ENCODE measurements at places on chromosomes 5 and 9.

DNA sequence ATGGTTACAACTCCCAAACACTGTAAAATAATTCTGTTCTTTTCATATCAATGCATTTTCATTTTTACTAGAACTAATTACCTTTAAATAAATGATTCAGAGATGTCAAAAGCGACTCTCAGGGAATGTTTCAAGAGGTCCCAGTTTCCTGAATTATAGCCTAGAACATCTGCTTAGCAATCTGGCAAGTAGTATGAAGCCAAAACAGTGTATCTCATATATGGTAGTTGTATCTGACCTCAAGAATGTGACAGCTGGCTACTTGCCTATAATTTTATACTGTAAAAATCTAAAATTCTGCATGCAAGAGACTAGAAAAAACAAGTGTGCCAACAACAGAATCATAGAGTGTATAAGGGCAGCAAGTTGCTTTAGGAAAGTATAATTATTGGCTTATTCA, 187.7 kb upstream of the POU5F2 start:
- DNase-seq: no peak

DNA sequence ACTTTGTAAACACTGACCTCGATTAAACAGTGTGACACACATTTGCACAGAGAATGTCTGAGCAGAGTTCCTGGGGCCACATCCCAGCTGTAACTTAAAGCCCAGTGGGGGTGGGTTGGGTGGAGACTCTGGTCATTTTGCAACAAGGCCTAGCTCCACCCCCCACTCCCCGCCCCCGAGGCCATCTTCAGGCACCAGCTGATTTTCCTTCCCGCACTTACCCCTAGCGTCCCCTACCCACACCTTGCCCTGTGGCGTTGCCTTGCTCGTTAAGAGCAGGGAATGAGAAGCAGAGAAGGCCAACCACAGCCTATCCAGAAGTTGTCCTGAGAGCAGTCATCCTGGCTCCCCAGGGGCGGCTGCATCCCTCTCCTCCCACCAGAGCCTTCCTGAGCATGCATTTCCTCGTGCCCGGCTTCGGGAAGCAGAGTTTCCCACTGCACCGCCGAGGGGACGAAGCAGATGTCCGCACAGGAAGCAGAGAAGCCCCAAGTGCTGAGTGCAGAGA, 101.7 kb upstream of the SARDH start:
- no peak for DNase-seq

DNA sequence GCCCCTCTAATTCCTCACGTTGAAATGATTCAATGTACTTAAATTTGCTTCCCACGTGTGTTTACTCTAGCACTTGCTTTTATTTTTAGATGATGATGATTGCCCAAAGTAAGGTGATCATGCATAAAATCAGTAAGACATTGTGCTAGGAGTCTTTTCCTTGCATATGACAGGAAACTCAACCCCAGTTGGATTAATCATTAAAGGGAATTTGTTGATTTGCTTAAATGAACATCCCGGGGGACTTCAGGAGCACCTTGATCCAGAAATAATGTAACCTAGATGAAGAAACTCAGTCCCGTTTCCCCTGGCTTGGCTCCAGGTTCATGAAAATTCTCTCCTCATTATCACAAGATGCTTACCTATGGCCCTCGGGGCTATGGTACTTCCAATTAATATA, 106.1 kb upstream of the STC2 start:
- no peak for DNase-seq

GRCh38 chr5:40770764-40771163, 15.0 kb upstream of the TTC33 start:
- no peak for DNase-seq

DNA sequence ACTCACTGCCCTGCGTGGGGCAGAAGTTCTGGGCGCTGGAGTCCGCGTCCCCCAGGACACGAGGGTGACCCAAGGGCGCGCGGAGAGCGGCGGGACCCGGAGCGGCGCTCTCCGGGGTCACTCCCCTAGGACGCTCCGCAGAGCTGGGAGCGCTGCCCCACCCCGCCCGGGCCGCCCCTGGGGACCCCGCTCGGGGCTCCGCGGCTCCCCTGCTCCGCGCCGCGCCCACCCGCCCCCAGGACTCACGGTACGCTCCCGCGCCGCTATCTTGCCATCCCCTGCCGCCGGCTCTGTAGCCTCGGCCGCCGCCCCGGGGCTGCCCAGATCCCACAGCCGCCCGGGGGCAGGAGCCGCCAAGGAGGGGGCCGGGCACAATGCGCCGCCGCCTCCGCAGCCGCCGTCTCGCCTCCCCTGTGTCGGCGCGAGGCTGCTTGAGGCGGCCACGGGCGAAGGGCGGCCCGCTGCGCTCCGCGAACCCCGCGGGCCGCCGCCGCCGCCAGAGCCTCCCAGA, 303 bp downstream of the LIFR start:
- no peak for DNase-seq

GRCh38 chr9:136587145-136587943, 41.5 kb upstream of the NOTCH1 start:
- DNase-seq: no peak

DNA sequence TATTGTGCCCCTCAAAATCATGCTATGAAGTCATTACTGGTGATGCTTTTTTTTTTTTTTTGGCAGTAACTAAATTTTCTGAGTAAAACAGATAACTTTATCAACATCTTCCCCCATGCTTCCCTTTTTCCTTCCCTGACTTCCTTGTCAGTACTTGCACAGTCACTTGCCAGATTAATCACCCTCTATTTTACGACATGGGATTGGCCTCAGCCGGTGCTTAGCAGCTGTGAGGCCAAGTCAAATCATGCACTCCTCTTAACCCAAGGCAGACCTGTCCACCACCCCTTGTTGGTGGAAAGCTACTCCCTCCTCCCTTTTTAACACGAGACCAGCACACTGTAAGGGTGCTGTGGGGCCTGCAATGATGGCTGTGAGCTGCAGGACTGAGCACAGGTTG, 118.0 kb upstream of the OTULINL start:
- no peak for DNase-seq

DNA sequence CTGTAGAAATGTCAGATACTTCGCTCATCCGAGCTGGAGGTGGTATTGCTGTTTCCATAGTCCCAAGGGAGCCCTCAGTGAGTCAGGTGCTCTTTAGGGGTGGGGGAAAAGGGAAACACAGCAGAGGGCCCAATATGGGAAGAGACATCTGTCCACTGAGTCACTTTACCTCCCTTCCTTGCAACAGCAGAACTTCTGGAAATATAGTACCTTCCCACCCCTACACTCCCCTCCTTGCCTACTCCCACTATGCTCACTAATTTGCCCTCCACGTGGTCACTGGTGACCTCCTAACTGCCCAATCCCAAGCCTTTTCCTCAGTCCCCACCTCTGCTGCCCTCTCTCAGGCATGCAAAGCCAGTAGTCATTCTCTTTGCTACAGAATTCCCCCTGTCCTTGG, 1.9 kb downstream of the HK3 start:
- no peak for DNase-seq

DNA sequence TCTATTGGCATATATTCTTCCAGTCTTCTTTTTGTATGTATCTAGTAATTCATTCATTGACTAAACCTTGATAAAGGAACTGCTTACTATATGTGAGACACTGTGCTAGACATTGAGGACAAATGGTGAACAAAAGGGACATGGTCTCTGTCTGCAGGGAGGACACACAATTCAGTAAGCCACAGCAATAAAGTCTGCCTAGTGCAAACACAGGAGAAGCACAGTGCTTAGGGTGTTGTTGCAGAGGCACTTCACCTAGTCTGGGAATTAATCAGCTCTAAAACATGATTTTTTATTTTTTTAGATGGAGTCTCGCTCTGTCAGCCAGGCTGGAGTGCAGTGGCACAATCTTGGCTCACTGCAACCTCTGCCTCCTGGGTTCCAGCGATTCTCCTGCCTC, 6.4 kb upstream of the CCL28 start:
- DNase-seq: no peak

GRCh38 chr5:15499528-15500324, at the start of gene FBXL7:
TSS of gene FBXL7 (plus strand) at chr5:15500180.
- peak; percentile 38 for DNase-seq

DNA sequence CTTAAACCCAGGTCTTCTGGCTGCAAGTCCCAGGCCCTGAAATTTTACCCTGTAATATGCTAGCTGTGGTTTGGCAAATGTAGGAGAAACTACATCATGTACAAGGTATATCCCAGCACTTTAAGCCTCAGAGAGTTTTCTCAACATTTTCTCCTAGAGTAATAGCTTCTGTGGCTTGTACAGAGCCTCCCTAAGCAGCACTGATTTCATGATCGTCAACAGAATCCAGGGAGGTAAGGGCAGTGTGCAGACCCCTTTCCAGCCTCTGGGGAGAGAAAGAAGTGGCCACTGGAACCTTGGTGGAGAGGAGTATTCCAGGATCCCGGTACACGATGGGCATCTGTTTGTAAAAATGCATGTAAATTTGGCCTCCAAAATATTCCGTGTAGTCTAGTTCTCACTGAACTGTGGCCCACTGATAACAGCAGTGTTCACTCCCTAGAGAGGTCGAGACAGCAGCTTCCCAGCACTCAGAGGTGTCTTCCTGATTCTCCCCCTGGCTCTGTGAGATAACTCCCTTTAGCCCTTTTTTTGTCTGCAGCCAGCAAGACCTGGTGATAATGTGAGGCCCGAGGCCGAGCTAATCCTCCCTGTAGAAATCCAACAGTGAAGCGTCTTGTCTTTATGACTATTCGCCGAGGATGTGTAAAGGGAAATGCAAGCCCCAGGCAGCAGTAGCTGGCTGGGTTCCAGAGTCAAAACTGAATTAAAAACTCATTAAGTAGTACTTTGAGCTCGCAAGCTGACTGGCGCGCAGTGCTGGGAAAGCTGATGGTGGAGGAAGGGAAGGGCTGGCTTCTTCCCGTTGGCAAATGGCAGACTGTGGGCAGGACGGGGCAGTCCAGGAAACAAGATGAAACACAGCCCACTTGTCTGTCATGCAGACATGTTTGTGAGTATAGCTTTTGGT, 59.0 kb downstream of the MAP1B start:
- peak; percentile 71 for DNase-seq

DNA sequence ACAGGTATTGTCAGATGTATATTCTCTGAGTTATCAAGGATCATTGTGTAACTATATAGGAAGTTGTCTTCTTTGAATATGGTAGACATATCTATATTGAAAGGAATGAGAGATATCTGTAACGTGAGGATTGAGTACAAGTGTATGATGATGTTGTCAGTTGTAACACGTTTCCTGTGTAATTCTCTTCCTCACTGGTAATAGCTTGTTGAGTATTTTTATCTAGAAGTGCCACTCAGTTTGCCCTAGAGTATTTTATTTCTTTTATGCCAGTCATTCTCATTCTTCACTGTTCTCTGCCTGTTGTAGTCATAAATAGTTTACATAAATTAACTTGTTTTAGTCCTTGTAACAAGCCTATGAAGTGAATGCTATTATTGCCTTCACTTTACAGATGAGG, 172.1 kb downstream of the BAAT start:
- DNase-seq: no peak

DNA sequence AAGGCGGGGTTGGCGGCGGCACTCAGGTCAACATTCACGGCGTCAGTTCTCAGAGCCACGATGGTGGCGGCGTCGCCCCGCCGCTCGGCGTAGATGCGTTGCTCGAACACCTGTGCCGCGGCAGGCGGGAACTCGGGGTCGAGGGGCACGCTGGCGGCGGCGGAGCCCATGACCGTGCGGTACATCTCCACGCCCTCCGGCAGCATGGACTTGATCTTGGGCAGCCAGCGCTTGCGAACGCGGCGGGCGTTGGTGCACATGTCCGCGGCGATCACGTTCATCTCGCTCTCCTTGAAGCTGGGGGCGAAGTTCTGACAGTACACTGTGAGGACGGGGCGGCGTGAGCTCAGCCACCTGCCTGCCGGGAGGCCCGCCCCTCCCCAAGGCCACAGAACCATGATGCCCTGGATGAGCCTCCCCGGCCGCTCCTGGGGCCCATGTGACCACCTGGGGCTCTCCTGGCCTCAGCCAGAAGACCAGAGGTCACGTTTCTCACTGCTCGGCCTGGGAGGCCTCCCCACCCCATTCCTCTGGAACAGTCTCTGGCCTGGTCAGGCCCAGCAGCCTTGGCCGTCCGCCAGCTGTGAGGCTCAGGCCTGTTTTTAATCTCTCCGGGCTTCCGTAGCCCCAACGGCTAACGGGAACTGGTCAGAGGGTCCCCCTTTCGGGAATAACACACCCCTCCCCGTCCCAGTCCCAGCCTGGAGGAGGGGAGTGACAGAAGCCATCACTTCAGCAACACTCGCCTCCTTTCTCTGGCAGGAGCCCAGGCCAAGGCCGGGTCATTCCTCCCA, 50.7 kb upstream of the UBAC1 start:
- DNase-seq: no peak

DNA sequence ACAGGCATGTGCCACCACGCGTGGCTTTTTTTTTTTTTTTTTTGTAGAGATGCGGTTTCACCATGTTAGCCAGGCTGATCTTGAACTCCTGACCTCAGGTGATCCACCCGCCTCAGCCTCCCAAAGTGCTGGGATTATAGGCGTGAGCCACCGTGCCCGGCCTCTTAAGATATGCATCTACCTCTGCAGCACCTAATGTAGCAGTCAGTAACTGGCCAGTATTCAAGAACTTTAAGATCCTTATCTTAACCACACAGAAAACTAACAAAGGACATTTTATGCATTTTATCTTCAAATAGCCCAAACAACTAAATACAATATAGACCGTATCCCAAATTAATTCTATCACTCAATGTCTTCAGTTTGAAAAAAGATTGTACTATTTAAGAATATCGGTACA, 618.7 kb downstream of the TLE1 start:
- DNase-seq: no peak

GRCh38 chr9:7479300-7479699, 320.3 kb downstream of the DMAC1 start:
- DNase-seq: no peak

GRCh38 chr9:107178293-107178692, 104.8 kb upstream of the RAD23B start:
- DNase-seq: no peak

GRCh38 chr5:115995351-115995750, 33.1 kb downstream of the LVRN start:
- no peak for DNase-seq

GRCh38 chr9:101029315-101030085, 973 bp downstream of the PLPPR1 start:
- DNase-seq: peak; percentile 19

GRCh38 chr9:111163716-111164389, 125.6 kb upstream of the LPAR1 start:
- no peak for DNase-seq

- peak; percentile 88 for DNase-seq
These were observed 556.7 kb upstream of the TLE4 start for GRCh38 chr9:79014929-79015699.

DNA sequence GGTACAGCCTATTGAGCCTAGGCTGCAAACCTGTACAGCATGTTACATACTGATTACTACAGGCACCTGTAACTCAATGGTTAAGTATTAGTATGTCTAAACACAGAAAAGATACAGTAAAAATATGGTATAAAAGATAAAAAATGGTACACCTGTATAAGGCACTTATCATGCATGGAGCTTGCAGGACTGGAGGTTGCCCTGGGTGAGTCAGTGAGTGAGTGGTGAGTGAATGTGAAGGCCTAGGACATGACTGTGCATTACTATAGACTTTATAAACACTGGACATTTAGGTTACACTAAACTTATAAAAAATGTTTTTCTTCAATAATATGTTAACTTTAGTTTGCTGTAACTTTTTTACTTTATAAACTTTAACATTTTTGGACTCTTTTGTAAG, 171.3 kb downstream of the SLC28A3 start:
- no peak for DNase-seq
